Brain microvascular endothelial cell (primary cell): ENCODE measurements at places on chromosomes 12 and 14.

DNA sequence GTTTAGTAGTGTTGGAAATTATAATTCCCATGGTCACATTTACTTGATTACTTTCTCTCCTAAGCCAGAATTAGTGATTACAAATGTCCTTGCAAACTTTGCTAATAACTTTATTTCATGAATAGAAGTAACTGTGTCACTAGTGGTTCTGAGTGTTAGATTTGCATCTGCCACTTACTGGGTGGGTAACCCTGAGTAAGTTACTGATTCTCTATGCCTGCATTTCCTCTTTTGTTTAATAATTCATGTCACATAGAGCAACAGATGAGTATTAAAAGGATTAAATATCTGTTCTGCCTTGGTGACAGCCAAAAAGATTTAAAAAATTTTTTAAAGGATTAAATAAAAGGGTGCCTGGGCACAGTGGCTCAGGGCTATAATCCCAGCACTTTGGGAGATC is 78.6 kb downstream of the BHLHE41 start:
- no peak for DNase-seq

DNA sequence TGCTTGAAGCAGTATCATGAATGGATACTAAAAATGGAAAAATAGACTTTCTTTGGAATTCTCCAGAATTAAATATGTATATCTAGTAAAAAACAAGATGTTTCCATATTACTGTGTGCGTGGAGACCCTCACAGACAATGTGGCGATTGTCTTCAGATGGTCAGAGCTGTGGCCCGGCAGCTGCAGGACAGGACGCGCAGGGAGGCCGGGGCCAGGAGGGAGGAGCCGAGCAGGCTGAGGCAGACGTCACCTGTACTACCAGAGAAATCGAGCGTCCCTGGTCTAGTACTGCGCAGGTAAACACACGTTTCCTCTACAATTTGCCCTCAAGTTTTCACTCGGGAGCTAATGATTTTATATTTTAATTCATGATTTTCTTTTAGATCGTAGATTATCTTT is 22.8 kb downstream of the DDX51 start:
- DNase-seq: no peak

DNA sequence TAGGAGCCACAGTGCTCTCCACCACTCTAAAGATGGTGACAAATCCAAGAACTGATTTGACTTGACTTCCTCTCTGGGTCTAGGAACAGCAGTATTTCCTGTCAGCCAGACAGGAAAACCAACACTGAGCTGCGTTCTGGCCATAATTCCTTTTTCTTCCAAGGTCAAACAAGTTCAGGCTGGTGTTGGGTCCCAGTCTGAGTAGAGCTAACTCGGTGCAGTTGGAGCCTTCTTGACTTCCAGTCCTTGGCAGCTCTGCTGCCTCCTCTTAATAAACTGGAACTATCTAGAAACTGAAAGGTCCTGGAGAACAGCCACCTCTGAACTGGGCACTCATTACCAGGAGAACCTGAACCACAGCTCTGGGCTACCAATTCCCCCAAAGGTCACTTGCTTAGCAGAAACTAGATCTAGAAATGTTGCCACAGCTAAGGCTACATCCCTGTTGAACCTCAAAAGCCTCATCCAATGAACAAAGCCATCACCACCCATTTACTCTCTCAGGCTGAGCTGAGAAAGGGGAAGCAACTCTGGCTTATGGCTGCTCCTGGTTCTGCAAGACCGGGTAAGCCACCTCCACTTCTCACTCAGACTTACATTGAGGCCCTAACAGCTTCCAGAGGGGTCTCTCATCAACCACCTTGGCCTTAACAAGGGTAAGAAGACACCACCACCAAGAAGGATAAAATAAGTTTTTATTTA is 27.7 kb downstream of the MAX start:
- no peak for DNase-seq

DNA sequence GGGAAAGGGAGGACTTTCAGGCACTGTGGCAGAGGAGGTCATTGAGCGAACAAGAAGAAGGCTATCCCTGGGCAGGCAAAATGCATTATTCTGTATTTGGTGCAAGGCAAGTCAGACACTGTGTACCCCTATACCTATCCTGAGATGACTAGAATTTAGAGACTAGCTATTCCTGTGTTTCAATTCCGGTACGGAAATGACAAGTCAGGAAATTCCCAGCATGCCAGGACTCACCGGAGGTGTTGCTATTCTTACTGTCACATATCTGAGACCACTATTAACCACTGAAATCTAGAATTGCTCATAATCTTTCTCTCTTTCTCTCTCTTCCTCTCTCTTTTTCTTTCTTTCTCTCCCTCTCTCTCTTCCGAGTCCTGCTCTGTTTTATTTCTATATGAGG is 297.1 kb downstream of the PDZRN4 start:
- DNase-seq: no peak

DNA sequence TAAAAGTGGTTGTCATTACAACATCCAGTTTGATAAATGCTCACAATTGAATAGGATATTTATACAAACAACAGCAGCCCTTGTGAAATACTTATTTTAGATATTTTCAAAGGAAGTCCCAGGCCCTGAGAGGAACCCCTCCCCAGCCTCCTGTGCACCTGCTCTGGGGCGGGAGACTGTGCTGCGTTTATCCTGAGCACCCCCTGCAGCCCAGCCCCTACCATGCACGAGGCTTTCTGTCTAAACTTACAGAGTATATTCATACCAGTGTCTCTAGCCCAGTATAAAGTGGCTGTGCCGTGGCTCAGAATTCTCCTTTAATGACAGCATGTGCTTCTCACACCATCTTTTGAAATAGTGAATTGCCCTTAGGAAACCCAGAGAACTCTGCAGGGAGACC is 1084.3 kb downstream of the TMEM121 start:
- DNase-seq: no peak
